ENCODE measurements at places on chromosomes 3 and 15.

DNA sequence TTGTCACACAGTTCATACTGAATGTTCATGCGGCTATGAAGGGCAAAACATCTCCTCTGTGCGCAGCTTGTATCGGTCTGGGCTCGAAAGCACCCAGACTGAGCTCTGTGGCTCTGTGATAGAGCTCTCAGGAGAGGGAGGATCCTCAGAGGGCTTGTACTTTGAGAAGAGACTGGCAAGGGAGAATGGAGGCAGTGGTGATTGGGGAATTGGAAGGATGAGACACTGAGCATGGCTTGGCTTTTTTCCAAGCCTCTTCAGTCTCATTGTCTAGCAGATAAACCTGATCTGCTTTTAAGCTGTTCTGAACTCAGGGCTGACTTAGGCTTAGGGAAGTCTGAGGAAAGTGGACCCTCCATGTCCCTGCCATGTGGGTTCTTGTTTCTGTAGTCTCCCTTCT lies 43.0 kb downstream of the RAD54L2 start:
- no peak for DNase-seq

- no peak for DNase-seq
These were observed 36.0 kb downstream of the RAB27A start for GRCh38 chr15:55253580-55253979.

DNA sequence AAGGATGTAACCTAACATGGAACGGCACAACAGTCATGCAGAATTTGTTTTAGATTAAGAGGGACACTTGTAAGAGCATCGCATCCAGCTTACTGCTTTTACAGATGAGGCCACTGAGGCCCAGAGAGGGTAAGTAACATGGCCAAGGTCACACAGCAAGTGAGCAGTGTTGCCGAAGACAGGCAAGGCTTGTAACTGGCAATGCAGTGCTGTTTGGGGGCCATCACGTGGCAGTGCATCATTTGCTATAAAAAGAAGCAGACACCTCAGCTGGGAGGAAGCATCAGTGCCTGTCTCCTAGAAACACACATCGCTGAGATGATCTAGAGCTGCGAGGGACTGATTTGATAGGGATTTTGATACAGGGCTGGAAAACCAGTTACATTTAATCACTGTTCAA lies 108.2 kb upstream of the PROK2 start:
- no peak for DNase-seq

- no peak for DNase-seq
These were observed 46.0 kb upstream of the FURIN start for GRCh38 chr15:90822204-90822955.
